Heart left ventricle (tissue), 16 donors: ENCODE measurements at places on chromosomes 6 and 20. TPM values are rescaled to one million over a fixed set of nuclear protein-coding genes. Genes with fewer than 3 reads are reported as not detected.
A peak's percentile ranks its signal among the peaks of the same experiment; 100 is the strongest.

GRCh38 chr6:138814179-138814834 lies 18.4 kb downstream of the ECT2L start:
- no peak for DNase-seq

- no peak for DNase-seq
These were observed 240.9 kb upstream of the RNF217 start for GRCh38 chr6:124721331-124721730.

GRCh38 chr6:593139-593906 lies 63.6 kb downstream of the HUS1B start:
- no peak for DNase-seq

DNA sequence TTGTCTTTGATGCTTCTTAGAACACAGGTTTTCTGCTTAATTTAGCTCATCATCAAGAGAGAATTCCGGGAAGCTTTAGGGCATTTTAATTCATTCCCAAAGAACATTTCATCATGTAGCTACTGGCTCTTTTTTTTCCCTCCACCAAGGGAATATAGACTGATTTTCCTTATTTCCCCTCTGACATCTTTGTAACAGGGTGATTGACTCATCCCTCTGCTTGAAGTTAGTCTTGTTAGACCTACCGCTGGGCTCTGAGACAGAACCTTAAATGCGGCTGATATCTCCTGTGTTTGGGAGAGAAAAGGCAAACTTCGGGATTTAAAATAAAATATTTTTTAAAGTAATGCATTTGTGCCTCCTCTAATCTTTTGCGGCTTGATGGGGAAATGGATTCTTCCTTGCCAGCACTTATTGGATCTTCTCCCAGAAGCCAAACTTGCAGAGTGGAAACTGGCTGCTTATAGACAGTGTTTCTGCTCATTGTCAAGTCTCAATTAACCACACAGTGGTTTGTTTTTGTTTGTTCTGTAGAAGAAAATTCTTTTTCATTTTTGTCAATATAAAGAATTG lies 272.7 kb upstream of the PLCB4 start:
- DNase-seq, result no peak

GRCh38 chr6:81906709-81907204 lies 154.3 kb upstream of the TENT5A start:
- DNase-seq, result no peak

DNA sequence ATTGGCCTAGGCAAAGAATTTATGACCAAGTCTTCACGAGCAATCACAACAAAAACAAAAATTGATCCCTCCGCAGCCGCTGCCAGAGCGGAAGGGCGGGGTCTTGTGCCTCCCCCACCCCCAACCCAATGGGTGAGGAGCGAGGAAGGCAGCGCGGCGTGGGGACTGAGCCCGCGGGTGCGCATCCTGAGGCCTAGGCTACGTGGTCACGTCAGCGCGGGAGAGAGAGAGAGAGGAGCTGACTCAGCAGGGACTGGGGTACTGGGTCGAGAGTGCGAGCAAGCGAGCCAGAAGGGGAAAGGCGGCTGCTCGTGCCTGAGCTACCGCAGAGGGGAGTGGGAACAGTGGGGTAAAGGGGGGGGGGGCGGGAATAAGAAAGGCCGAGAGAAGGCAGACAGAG lies 90.1 kb upstream of the FERMT1 start:
- no peak for DNase-seq

- DNase-seq, result no peak
These were observed 487.0 kb downstream of the CD109 start for GRCh38 chr6:74182992-74183391.

DNA sequence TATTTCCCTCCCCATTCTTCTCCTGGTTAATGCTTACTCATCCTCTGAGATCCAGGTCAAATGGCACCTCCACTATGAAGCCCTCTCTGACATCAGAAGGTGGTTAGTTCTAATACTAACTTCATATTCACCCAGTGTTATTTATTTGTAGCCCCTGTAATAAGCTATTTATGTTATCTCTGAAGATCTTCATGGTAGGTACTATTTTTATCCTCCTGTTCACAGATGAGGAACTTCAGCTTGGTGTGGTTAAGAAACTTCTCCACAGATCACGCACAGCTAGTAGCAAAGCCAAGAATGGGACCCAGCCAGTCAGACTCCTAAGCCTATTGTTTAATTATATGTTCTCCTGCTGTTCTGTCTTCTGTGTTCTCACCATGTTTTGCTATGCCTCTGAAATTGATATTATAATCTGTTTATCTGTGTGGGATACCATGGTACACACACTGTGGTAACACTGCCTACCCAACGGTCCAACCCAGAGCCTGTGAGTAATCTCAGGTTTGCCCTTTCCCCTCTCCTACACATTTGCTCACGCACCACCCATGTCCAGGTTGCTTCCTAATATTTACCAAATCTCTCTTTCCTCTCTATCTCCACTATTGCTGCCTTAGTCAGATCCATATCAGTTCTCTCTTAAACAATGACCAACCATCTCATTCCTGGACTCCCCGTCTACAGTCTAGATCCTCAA lies 98.4 kb downstream of the IPCEF1 start:
- no peak for DNase-seq

GRCh38 chr6:46895930-46896329 lies 25.8 kb downstream of the ADGRF5 start:
- DNase-seq, result no peak

GRCh38 chr6:1958257-1958656 lies 287.1 kb downstream of the GMDS start:
- no peak for DNase-seq

DNA sequence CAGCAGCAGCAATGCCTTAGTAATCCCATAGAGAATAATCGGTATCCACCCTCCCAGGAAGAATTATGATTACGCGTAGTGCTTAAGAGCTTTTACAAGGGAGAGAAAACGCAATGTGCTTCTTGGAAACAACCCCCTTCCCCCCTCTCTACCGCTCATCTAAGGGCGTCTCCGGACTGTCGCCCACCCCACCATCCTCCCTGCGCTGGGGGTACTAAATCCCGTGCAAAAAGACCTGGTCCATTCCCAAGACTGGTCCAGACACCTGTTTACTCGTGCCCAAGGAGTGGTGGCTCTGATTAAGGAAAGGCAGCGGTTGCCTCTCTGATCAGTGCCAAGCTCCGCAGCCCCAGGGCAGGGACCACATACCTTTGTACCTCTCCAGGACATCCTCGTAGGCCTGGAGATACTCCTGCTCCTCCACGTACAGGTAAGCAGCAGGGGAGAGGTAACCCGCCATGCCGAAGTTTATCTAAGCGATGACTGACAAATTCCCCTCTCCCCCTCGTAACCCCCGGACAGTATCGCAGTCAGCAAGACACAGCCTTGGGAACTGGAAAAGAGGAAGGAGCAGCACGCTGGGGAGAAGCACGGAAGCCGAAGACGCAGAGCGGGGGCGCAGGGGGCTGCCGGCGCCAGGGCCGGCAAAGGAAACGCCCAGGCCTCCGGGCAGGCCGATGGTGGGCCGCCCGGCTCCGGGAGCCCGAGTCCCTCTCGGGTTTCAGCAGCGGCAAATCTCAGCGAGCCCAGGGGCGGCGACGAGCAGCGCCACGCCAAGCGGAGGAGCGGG lies 112.0 kb upstream of the BEND6 start:
- peak; percentile 74 for DNase-seq

DNA sequence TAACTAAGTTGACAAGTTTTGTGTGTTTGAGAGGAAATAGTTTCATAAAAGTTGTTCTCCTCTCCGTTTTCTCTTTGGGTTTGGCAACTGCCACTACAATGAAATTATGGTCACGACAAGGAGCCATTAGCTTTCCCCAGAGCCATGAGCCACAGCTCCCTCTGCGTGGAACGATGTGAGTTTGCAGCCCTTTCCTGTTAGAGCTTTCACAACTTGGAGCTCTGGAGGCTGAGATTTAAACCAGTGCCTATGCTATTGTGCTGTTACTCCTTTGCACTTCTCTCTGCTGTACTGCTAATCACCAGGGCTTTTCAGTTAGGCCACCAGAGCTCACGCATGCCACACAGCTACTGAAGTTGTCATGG lies 29.3 kb upstream of the TXNDC5 start:
- no peak for DNase-seq

DNA sequence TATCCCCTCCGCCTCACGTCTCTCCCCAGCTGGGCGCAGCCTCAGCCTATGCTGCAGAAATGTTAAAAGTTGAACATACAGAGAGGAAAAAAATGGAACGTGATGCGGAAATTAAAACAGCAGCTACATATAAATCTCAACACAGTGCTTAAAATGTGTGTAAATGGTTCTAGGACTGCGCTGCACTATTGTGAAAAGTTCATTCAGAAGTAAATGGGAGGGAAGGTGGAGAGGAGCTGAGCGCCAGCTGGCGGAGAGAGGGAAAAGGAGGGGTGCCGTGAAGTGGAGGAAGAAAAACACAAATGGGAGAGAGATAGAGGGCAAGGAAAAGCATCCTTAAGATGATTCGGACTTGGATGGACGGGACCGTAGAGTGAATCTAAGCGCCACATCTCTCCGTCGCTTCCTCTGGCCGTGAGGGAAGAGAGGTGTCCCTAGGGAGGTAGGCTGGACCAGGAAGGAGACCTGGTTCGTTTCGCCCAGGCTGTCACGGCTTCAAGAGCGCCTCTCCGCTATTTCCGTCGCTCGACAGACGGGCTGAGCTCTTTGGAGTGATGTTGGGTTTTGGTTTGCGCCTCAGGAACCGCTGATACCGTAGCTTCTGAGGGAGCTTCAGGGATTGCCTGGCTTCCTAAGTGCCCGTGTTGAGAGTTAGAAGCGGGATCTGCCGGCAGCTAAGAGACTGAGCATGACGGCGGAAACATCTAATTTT lies 113.7 kb downstream of the TRIM27 start:
- DNase-seq, result no peak

GRCh38 chr20:58825450-58825849 lies 25.3 kb downstream of the GNAS-AS1 start:
- no peak for DNase-seq

- DNase-seq, result no peak
These were observed 180.3 kb downstream of the ANKRD60 start for GRCh38 chr20:58048096-58048702.

- DNase-seq, result no peak
These were observed 95.1 kb downstream of the TMEM200A start for GRCh38 chr6:130460934-130461333.

GRCh38 chr20:60286764-60287163 lies 328.5 kb downstream of the CDH26 start:
- DNase-seq, result no peak

DNA sequence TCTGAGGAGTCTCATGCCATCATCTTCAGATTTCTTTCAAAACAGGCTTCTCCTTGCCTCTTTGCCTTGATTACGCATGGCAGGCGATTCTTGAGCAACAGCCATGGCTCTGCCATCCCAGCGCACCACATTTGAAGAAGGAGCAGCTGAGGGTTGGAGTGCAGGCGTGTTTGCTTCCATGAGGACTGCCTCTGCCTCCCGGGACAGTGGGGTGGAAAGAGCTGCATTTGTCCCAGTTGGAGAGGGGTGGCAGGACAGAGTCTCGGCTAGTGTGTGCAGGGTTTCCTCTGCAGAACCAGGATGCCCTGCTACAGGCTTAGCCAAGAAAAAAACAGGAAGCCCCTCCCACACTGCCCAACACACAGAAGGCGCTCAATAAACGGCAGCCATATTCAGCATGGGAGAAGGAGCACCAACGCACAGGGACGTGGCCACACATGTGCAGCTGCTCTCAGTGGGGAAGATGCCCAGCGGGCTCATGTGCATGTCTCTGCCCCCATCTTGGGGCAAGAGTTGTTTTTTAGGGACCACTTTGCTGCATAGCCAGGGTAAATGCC lies 36.6 kb downstream of the IRF4 start:
- no peak for DNase-seq

DNA sequence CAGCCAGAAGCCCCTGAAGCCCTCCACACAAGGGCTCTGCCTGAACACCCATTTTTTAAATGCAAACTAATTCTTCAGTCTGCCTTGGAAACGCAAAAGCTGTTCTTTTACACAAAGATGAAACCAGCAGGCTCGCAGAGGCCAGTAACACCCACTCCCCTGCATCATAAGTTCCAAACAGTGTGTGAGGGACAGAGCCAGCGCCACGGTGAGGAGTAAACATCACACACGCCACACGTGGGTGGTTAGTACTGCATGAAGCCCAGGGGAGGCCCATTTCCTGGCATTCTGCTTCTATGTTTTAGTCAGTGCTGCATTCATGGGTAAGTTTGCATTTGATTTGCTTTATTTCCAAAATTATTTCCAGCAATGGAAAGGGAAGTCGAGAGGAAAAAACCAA lies 217.7 kb upstream of the RIN2 start:
- DNase-seq, result no peak

- DNase-seq, result no peak
These were observed 17.1 kb downstream of the RANBP9 start for GRCh38 chr6:13694562-13694961.

DNA sequence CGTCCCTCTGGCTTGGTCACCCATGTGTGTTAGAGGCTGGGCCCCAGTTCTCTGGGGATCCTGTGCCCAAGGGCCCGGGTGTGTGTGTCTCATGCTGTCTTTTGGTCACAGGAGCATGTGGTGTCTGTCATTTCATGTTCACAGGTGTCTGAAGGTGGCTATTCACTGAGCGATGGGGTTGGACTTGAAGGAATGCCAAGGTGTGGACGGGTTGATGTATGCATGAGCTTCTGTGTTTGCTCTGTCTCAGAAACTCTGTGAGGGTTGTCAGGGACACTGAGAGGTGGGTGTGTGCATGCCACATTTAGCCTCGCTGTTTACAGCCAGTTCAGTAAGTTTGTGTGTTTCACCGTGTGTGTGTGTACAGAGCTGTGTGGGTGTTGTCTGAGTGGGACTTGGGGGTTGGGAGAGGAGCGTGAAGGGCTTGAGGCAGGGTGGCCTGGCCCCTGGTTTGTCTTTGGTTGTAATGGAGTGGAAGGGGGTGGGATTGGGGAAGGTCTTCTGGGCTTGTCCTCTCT lies 1.2 kb downstream of the DDR1 start:
- no peak for DNase-seq

DNA sequence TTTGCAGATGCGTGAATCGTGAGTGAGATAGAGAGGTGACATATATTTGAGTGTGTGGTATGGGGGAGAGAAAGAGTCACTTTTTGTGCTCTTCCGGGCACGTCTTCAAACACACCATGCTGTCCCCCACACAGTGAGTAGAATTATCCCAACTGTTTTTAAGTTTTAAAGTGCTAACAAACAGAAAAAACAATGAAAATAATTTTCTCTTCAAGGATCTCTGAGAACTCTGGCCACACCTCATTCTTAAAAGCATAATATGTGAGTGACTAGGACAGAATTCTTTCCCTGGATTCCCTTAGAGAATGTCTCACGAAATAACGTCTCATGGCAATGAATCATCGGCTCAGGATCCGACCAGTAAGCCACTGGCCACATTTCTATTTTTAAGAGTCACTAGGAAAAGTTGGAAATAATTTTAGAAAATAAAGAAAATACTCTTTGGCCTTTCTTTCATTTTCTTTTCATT lies 235.7 kb upstream of the ZNF217 start:
- no peak for DNase-seq

The VGLL2 gene
- total RNA-seq, result 0.21 TPM

The MAPK13 gene
- total RNA-seq, result 0.24 TPM

The TINAG gene
- total RNA-seq, result 0.38 TPM

The ANKRD66 gene
- total RNA-seq, result not detected

The TSPO2 gene
- not detected for total RNA-seq

The SMPDL3A gene
- 5.6 TPM for total RNA-seq

The OPN5 gene
- total RNA-seq, result 0.75 TPM

The DEFB126 gene
- not detected for total RNA-seq

The ME1 gene
- total RNA-seq, result 19.6 TPM

The SLC16A10 gene
- total RNA-seq, result 7.4 TPM

The RAB5IF gene
- 87.7 TPM for total RNA-seq

The SLC22A2 gene
- total RNA-seq, result not detected

The HAO1 gene
- not detected for total RNA-seq

The SIRPD gene
- not detected for total RNA-seq

The C6orf15 gene
- total RNA-seq, result not detected
